ENCODE measurements at places on chromosomes 6 and 20. TPM values are rescaled to one million over a fixed set of nuclear protein-coding genes. Genes with fewer than 3 reads are reported as not detected.

- DNase-seq, result no peak
Measured at GRCh38 chr20:872855-873520, 39.5 kb downstream of the FAM110A start.

- no peak for DNase-seq
Measured at GRCh38 chr6:54361188-54361587, 52.9 kb downstream of the TINAG start.

DNA sequence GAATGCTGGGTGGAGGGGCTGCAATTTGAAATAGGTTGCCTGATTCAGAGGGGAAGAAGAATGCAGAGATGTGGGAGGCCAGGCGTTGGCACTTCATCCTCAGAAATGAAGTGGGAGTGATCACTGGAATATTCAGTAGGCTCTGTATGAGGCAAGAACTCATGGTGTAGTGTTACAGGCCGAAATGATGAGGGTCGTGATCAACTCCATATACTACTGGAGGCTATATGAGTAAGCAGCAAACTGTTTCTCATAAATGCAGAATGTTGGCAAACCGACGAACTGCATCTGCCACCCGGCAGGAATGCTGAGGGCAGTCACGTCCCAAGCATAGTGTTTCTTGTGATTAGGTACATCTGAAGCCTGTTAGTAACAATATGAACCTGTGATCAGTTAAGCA lies 12.7 kb downstream of the KCNS1 start:
- no peak for DNase-seq

Gene TCP1
- 169 TPM for total RNA-seq

DNA sequence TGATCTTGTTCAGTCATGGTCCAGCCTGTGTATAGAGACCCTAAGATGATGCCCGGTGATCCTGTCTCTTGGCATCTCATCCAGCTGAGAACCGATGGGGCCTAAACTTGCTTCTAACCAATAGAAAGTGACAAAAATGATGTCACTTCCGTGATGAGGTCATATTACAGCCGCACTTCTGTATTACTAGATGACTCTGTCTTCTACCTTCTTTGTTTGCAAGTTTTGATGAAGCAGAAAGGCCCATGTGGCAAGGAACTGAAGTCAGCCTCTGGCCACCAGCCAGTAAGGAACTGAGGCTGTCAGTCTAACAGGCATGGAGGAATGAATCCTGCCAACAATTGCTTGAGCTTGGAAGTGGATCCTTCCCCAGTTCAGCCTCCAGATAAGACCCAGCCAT lies 32.8 kb upstream of the HLA-C start:
- DNase-seq, result no peak
